ENCODE measurements at places on chromosomes 11 and 22.

DNA sequence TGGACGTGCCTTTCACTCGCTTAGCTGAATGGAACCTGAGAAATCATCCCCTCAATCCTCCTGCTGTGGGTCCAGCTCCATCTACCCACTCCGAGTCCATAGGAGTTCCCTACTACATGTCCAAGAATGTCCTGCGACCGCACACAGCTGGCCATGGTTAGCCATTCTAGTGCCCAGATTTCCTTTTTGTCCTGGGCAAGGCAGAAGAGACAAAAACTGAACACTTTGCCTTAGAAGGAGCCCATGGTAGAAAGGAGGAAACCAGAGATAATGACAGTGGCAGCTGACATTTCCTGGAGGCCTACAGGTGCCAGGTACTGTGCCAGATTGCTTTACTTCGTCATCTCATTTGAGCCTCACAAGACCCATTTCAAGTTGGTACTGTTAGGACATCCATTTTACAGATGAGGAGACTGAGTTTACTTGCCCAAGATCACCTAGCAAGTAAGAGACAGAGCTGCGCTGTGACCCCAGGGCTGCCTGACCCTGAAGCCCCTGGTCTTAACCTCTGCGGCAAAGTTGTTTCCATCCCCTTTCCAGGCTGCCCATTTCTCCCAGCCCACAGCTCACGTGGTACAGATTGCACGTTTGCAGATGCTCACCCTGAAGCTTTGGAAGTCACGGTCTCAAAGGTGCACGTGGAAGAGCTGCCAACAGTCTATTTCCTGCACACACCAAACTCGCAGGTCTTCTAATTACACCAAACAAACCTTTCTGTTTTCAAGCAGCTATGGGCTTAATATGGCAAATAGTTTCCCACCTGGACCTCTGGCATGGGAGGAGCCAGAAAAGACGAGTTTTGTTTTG, 112.7 kb downstream of the ZBTB16 start:
- no peak for DNase-seq

DNA sequence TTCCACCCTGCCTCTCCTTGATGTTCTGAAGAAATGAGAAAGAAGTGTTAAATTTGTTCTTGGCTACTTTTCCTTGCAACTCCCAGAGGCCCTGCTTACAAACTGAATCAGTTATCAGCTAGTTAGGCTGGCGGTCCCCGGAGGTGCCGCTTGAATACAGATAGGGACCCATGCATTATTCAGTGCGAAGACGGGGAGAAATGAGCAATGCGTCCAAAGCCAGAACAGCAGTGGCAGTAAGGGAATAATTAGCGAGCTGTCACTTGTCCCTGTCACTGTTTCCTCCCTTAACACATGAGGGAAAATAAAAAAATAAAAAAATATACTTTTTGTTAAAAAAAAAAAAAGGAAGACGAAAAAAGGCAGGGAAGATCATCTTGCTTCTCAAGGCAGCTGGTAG, 528.1 kb downstream of the MN1 start:
- DNase-seq = no peak

DNA sequence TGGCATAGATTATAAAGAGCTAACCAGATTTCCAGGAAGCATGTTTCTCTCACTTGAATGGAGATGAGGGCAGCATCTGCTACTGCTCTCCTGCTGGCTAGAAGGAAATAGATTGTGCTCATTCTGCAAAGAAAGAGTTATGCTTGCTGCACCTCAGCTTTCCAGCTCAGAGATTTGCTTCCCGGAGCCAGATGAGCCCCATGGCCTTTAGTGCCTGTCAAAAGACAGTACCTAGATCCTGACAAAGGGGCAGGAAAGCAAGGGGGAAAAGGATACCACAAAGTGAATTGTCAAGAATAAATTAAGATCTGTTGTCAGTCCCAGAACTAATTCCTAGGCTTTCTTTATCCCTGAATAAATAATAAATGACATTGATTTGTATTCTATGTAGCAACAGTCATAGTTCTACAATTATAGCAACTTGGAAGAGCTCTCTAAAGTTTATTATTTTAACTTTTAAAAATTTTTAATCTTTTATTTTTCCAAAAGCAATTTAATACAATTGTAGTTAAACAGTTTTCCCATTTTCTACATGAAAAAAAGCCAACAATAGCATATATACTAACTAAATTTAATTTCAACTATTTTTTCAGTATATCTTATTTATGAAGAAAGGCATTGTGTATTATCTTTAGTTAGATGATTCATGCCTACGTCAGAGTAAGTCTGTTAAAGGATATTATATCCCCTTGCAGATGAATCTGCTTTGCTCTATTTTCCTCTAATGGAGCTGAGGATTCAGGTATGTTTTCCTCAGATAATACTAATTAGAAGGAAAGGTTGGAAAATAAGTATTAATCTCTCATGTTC, 306.1 kb upstream of the DDI1 start:
- no peak for DNase-seq

GRCh38 chr11:47870404-47870803, 22.3 kb upstream of the NUP160 start:
- no peak for DNase-seq

GRCh38 chr11:95517453-95517852, 272.1 kb downstream of the FAM76B start:
- DNase-seq = no peak

DNA sequence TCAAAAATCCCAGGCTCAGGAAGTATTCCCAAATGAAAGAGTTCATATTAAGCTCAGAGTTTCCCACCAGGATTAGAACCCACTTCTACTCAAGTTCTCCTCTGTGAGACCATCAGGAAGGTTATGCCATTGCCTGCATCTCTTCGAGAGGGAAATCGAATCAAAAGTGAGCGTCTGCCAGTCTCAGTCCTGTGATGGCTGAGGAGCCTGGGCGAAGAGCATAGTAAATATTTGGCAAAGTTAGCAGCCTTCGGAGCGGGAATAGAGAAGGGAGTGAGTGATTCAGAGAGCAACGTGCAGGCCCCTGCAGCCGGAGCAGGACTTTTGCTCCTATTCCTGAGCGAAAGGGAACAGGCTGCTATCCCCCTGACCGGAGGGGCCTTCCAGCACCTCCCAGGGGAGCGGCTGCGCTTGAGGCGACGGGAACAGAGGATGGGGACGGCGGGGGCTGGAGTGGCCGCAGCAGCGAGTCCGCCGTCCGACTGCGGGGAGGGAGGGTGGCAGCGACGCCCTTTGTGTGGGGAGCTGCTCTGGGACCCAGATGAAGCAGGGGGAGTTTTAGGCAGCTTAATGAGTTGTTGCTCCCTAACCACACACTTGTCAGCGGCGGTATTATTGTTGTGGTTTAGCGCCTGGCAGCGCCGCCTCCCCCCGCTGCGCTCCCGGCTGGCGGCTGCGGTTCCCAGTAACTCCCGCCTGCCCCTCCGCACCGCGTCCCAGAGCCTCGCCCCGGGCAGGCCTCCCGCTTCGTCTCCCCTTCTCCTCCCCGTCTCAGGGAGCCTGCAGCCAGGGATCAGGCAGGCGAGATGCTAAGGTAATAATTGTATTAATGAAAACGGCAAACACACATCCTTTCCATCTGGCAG, 21.7 kb upstream of the NRGN start:
- DNase-seq = no peak

DNA sequence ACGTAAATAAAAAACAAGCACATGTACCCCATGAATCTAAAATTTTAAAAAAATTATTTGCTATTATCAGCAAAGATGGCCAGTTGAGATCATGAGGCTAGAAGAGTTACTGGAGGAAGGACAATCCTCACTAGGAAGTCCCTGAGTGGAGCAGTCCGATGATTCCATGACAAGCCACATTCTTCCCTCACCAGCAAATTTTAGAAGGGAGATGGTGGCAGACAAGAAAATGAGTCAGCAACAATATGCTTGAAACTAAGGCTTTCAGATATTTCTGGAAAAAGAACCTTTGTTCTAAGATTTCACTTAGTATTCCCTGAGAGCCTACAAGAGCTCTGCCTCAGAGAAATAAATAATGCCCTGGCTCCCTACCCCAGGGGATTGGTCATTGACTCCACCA, 34.9 kb downstream of the P4HA3 start:
- DNase-seq = no peak

GRCh38 chr22:46410291-46410808, 74.8 kb downstream of the TRMU start:
- DNase-seq = no peak

GRCh38 chr11:100190395-100190794, 496.7 kb upstream of the ARHGAP42 start:
- no peak for DNase-seq

DNA sequence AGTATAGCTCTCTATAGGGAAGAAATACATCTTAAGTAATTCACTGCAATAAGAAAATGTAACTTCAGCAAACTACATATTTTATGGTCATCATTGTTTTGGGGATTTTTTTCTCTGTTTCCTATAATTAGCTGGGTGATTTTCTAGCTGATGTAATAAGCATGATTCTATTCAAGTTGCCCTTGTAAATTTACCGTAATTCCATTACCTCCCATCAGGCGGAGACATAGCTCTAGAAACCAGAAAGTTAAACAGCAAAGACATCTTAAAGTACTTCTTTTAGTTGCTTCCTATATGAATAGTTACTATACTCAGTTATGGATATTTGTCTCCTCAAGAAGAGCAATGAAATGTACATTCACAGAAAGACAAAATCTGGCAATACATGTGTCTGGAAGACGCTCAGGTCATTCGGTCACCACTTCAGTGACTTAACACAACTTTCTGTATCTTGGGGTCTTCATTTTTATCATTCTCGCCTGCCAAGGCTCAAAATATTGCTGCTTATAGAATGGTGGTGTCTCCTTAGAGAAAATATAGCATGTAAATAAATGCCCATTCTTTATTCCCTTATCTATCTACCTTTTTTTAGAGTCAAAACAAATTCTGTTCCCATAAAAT, 239.9 kb upstream of the ZC3H12C start:
- DNase-seq = no peak

DNA sequence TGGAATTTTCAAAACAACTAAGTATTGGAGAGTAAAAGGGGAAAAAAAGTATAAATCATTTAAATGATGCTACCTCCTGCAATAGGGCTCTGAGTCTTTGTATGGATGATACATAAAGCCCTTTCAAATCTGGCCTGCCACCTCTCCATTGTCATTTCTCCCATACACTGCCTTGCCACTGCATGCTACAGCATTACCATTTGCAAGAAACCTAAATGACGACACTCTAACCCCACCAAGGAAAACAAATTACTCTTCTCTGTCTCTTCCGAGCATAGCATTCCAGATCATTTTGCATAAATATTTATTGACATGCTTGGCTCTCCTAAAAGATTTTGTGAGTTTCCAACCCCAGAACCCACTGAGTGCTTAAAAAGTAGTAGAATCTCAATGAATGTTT, 34.5 kb upstream of the PRSS23 start:
- DNase-seq = no peak

DNA sequence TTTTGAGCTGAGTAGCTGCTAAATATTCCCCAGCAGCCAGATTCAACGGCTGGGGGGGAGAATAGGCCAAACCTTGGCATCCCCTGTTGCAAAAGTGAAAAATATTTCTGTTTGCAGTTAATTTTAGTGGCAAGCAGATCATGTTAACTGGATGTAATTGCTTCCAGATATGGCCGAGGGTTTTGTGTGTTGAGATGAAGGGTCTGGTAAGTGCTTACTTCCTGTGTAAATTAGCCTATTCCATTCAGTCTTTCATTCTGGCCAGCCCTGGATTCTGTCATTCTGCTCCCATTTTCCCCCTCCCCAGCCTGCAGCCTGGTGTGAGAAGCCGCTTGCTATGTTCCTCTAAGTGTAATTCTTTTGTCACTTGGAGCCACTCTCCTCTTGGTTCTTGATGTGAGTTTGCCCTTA, 17.4 kb downstream of the ZBTB16 start:
- no peak for DNase-seq

- DNase-seq = no peak
Observed at GRCh38 chr11:33620423-33621171, 80.0 kb downstream of the C11orf91 start.

- DNase-seq = no peak
Observed at GRCh38 chr11:84541731-84542340, 1085.3 kb downstream of the DLG2 start.

DNA sequence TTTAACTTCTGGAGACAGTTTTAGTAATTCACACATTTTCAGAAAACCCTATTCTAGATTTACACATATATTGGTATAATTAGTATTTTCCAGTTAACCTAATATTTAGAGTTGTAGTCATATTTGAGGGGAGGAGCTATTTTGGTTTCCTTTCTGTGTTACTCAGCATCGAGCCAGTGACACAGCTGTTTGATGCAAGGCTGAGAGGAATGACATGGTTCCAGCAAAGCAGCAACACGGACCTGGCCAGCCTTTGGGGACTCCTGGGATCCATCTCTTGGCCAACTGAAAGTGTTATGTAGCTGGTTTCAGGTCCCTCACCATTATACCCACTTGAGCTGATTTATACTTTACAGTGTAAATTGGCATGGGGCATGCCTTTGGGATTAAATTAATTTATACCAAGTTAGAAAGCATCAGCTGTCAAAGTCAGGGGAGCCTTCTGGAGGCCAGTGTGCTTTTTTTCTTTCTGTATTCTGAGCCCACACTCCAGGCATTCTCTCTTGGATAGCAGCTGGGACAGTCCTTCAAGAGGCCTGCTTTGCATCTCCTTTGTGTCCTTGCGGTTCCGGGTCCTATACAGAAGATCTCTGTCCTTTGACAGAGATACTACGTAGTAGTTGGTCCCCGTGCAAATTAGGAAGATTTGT, 91.3 kb upstream of the SLC25A18 start:
- DNase-seq = no peak

GRCh38 chr11:124518989-124519451, 24.4 kb downstream of the OR8B12 start:
- DNase-seq = no peak

- DNase-seq = no peak
Observed at GRCh38 chr22:37283393-37283937, 1.2 kb downstream of the CYTH4 start.

- no peak for DNase-seq
Observed at GRCh38 chr11:69467196-69467595, 14.3 kb upstream of the LINC01488 start.

DNA sequence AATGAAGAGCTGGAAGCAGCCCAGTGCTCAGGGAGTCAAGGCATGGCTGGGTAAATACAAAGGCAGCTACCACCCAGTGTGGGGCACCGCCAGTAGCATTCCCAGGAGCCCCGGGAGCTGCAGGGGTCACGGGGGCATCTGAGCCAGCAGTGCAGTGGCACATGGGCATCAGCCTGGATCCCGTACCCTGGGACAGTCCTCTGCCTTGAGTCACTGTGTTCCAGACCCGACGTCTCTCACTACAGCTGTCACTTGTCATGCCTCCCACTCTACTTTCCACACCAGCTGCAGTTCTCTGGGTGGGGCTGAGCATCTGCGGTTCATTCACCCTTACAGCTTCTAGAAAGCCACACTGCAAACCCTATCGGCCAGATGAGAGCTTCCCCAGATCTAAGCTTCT, 29.6 kb downstream of the DHCR7 start:
- no peak for DNase-seq

- DNase-seq = no peak
Observed at GRCh38 chr11:70364178-70364577, 34.2 kb upstream of the CTTN start.

DNA sequence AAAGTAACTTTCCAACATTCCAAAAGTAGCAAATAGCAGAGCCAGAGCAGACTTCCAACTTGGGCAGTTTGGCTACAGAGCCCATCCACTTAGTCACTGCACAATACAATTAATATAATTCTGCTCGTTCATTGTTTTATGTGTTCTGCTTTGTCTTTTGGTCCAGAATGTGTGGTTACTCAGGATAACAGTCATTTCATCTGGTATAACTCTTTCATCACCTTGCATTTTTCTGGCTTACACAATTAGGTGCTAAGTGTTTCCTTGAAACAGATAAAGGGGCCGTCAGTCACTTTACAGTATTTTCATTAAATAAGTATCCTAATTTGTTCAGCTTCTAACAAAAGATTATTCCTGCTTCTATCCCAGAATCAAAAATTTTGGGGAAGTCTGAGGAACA, 87.2 kb downstream of the LARGE2 start:
- no peak for DNase-seq

- no peak for DNase-seq
Observed at GRCh38 chr22:18984564-18984963, 48.5 kb upstream of the PRODH start.
